ENCODE measurements at places on chromosomes 7 and 10.

- DNase-seq = peak; percentile 57
Observed at GRCh38 chr10:104274762-104275721, 6.1 kb downstream of the GSTO2 start.

GRCh38 chr7:157272351-157273207, 64.2 kb upstream of the DNAJB6 start:
- DNase-seq = no peak

- peak; percentile 62 for DNase-seq
Observed at GRCh38 chr10:132257271-132257670, 50.5 kb downstream of the STK32C start.

GRCh38 chr7:1004018-1004852, 21.3 kb downstream of the CYP2W1 start:
- DNase-seq = no peak

GRCh38 chr10:87952612-87953011, 89.2 kb downstream of the PTEN start:
- no peak for DNase-seq

GRCh38 chr7:4653771-4654170, 28.3 kb upstream of the FOXK1 start:
- no peak for DNase-seq

- DNase-seq = no peak
Observed at GRCh38 chr7:45081670-45081974, 7.1 kb downstream of the NACAD start.

- no peak for DNase-seq
Observed at GRCh38 chr10:76942628-76943416, 694.8 kb downstream of the KCNMA1 start.

GRCh38 chr10:132488231-132488821, 49.3 kb upstream of the INPP5A start:
- no peak for DNase-seq

DNA sequence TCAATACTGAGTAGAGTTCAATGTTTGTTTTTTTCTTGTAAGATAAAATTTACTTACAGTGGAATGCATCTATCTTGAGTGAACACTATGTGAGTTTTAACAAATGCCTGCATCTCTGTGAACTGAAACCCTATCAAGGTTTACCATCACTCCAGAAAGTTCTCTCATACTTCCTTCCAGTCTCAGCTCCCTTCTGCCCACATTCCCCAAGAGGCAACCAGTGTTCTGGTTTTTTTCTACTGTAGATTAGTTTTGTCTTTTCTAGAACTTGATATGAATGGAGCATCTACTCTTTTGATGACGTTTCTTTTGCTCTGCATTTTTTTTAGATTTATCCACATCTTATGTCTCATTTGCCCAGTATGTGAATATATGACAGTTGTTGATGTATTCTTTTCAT, 17.1 kb downstream of the WIPI2 start:
- no peak for DNase-seq

DNA sequence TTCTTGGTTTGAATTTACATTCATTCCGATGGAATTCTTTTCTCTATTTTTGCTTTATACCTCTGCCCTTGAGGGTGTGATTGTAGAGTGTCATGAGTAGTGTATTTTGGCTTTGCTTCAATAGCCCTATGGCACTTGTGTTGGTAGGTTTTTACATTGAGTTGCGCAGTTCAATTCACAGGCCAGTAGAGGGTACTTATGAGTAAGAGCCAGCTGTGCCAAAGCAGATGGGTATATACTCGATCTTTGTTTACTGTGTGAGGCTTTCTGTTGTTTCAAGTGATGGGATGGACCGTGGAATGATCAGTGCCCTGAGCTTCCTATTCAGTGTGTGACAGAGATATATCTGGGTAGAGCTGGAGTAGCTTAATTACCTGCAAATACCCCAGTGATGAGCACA, 4.3 kb upstream of the AKR1C3 start:
- peak; percentile 48 for DNase-seq

GRCh38 chr10:72122221-72122620, 33.9 kb upstream of the SPOCK2 start:
- DNase-seq = no peak

DNA sequence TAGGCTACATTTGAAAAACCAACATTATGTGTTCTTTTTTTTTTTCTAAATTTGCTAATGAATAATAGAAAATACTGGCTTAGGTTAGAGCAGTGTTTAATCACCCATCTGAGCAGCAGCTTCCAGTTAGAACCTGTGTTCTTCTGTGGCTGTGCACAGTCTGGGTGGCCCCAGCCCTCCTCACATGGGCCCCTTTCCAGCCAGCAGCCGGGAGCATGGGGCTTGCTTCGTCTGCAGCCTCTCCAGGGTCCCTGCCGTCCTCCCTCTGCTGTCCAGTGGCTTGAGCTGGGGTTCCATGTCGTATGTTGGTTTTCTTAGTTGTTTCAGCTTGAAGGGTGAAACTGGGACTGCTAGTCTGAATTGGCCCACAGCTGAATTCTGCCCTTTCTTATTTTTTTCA, 37.3 kb downstream of the BNIP3 start:
- DNase-seq = no peak

DNA sequence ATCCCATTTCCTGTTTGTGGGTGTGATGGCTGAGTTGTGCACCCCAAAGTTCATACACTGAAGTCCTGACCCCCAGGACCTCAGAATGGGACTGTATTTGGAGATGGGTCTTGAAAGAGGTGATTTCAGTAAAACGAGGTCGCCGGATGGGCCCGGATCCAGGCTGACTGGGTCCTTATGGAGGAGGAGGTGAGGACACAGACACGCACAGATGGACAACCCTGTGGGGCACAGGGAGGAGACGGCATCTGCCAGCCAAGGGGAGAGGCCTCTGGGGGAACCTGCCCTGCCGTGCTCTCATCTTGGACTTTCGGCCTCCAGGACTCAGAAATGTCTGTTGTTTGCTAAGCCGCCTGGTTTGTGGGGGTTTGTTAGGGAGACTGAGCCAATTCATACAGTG, 61.1 kb downstream of the PTPRN2 start:
- no peak for DNase-seq

- DNase-seq = no peak
Observed at GRCh38 chr10:133107442-133107841, 19.7 kb downstream of the ADGRA1 start.

DNA sequence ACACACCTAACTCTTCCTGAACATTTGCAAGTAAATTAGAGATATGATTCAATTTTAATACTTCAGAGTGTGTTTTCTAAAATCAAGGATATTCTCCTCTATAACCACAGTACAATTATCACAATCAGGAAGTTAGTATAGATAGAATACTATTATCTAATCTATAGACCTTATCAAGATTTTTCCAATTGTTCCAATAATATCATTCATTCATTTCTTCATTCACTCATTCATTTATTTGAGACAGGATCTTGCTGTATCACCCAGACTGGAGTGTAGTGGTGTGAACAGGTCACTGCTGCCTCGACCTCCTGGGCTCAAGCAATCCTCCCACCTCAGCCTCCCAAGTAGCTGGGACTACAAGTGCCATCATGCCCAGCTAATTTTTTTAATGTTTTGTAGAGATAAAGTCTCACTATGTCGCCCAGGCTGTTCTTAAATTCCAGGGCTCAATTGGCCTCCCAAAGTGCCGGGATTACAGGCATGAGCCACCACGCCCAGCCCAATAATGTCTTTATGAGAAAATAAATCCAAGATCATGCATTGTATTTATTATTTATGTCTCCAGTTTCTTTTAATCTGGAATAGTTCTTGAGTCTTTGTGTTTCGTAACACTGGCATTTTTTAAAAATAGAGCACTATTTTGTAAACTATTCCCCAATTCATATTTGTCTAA, 10.6 kb upstream of the MRPS16 start:
- DNase-seq = no peak

DNA sequence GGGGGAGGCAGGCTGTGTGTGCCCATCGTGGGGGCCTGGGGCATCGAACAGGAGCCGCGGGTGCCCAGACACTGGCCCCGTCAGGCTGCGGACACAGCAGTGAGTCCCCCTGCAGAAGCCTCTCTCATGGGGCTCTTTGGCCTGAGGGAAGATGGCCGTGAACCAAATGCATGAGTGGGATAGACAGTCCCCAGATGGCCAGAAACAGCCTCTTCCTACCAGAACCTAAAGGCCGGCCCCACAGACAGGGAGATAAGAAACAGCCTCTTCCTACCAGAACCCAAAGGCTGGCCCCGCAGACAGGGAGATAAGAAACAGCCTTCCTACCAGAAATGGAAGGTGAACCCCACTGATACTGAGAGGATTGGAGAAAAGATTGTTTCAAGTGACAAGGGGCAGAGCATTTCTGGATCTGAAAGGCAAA, 16.6 kb downstream of the IDI2 start:
- DNase-seq = no peak

- no peak for DNase-seq
Observed at GRCh38 chr7:128106821-128107220, 75.6 kb upstream of the LRRC4 start.

- peak; percentile 45 for DNase-seq
Observed at GRCh38 chr10:48800007-48800675, 115.5 kb downstream of the WDFY4 start.

DNA sequence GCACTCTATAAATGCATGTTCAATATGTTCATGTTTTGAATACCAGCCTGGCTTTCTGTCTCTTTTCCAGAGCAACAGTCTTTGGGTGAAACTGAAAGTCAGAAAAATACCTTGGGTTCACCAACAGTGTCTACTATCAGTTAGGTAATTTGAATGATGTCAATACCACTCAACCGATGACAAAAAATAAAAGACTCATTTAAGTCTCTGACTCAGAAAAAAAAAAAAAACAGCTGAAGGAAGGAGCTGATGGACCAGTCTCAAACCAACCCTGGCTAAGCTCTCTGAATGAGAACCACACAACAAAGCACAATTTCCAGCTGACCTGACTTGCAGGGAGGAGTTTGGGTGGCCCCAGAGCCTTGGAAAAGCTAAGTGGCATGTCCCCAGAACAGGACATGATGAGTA, 42.5 kb downstream of the ABLIM1 start:
- peak; percentile 73 for DNase-seq

- no peak for DNase-seq
Observed at GRCh38 chr7:80636709-80637108, 1.7 kb upstream of the CD36 start.

- no peak for DNase-seq
Observed at GRCh38 chr10:96998329-96998888, 166.3 kb downstream of the LCOR start.

- DNase-seq = no peak
Observed at GRCh38 chr10:58063861-58064480, 203.7 kb downstream of the IPMK start.

- DNase-seq = no peak
Observed at GRCh38 chr10:89425000-89425399, 10.6 kb downstream of the IFIT5 start.

DNA sequence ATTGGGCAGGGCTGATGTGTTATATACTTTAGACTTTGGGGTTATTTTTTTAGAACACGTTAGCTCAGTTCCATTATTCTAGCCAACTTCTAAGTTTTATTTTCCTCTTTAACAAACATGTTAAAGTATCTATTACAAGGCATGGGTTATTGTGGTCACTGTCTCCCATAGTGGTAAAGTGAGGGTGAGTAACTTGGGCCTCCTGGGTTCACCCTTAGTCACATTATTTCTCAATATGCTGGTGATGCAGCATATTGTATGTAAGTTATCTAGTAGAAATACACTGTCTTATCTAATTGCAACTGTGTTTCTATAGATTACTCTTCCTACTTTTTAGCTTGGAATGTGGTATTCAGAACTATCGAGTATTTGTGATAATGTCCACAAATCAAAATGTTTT, 65.9 kb downstream of the BBS9 start:
- no peak for DNase-seq

DNA sequence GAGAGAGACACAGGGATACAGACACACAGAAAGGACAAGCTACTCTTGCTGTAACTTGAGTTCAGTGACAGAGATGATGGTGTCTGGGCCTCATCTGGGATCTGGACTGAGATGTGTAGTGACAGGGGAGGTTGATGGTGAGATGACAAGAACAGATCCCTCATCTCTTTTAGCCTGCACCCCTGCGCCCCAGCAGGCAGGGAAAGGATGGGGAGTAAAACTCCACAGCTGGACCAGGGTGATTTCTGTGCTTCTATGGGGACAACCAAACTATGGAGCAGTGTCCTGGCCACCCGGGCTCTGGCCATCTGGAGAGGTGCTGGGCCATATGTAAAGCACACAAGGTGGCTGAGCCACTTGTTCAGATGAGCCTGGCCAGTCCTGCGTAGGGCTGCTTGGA, 4.5 kb upstream of the LRRC18 start:
- no peak for DNase-seq

GRCh38 chr10:78974617-78975317, 94.0 kb upstream of the ZMIZ1 start:
- peak; percentile 66 for DNase-seq

- no peak for DNase-seq
Observed at GRCh38 chr10:111874576-111874975, 309.0 kb downstream of the GPAM start.

DNA sequence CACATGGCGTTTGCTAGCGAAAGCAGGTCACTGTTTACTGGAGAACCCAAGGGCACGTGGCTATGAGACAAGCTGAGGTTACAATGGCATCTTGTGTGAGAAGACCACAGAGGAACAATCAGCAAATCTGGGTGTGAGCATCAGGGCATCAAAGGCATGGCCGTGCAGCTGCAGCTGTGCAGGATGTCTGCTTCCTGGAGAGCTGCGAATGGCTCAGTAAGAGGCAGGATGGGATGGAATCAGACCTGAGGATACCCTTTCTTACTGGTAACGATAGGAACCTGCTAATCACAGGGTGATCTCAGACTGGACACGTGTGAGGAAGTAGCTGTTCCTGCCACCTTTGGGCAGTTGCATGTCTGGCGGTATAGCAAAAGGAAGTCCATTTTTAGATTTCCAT, 119.5 kb downstream of the RNF216 start:
- peak; percentile 17 for DNase-seq

GRCh38 chr7:68980011-68980410, 618.3 kb upstream of the AUTS2 start:
- no peak for DNase-seq

DNA sequence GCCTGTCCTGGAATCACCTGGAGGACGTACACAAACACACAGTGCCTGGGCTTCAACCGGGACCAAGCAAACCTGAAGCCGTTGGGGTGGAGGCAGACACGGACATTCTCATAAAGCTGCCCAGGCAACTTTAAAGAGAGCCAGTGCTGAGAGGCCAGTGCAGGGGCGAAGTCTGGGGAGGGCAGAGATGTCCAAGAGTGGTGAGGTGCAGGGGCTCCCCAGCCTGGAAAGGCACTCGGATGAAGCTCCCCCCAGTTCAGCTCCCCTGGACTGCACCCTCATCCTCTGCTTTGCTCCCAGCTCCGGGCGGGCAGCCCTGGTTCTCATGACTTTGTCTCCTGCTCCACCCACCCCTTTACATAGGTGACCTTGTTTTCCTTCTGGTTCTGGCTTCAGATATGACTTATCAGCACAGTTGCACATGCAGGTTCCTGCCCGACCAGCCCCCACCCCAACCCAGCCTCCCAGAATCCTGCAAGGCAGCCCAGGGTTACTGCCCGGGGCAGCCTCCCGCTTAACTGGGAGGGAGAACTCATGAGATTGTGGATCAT, 60.8 kb upstream of the EEPD1 start:
- no peak for DNase-seq

DNA sequence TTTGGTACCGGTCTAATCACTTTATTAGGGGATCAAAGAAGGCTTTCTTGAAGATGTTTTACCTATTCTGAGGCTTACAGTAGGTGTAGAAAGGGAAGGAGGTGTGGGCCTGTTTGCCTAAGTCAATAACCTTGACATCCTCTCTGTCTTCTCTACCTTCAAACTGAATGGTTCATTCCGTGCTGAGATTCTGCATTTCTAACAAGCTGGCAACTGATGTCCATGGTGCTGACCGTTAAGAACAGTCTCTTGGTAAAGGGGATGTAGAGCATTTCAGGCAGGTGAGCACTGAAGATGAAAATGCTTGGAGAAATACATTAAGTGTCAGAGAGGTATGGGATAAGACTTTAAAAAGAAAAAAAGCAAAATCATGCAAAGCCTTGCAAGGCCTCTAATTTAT, 51.5 kb upstream of the DGKB start:
- DNase-seq = no peak
